ENCODE measurements at places on chromosomes 2 and 18.

GRCh38 chr2:55843096-55843993 lies 80.2 kb downstream of the EFEMP1 start:
- no peak for DNase-seq

DNA sequence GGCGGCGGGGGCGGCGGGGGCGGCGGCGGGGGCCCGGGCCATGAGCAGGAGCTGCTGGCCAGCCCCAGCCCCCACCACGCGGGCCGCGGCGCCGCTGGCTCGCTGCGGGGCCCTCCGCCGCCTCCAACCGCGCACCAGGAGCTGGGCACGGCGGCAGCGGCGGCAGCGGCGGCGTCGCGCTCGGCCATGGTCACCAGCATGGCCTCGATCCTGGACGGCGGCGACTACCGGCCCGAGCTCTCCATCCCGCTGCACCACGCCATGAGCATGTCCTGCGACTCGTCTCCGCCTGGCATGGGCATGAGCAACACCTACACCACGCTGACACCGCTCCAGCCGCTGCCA lies 644 bp downstream of the ONECUT2 start:
- DNase-seq, result no peak

- DNase-seq, result no peak
Observed at GRCh38 chr2:95166065-95166763, 605 bp downstream of the ZNF2 start.

DNA sequence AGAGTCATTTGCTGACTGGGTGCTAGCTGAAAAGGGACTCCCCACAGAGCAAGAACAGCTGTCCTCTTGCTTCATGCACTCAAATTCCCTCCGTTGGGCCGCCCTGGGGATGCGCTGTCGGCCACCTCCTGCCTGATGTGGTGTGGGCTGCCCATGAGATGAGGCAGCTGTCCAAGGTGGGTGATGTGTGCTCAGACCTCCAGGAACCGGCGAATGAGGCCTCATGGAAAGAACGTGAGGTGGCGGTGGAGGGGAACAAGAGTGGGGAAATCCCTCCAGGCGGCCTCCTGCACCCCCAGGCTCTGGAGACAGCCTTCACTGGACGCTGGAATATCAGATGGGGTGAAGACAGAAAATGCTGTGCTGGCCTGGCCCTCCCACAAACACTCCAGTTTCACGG lies 79.8 kb downstream of the LONRF2 start:
- DNase-seq, result no peak

- no peak for DNase-seq
Observed at GRCh38 chr2:121791290-121791689, 35.8 kb downstream of the TSN start.

DNA sequence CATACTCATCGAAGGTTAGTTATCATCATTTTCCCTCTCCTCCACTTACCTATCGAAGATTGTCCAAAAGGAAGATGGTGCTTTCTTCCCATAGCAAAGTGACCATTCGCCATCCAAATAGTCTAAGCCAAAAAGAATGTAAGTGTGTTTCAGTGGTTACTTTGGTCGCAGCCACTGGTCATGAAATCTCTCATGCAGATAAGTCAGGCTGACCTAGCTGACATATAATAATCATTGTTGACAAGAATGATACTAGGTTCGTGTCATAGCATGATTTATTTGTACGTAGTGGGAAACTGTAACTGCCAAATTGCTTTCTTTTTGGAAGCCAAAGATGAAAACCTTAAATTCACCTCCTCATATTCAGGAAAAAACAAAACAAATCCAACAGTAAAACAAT lies 89.6 kb upstream of the PMAIP1 start:
- no peak for DNase-seq

GRCh38 chr2:10514743-10515142 lies 66.6 kb upstream of the ODC1 start:
- DNase-seq, result no peak

DNA sequence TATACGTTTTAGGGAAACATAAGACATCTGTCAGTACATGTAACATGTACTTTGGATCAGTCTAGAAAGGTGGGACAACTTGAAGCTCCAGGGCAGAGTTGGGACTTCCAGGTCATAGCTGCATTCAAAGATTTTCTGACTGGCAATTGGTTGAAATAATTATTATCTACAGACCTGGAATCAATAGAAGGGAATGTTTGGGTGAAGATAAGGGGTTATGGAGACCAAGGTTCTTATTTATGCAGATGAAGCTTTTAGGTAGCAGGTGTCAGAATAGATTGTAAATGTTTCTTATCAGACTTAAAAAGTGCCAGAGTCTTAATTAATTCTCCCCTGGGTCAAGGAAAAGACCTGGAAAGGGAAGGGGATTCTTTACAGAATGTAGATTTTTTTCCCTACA lies 19.8 kb downstream of the RPIA start:
- no peak for DNase-seq

- DNase-seq, result no peak
Observed at GRCh38 chr2:223537651-223538601, 64.2 kb downstream of the SCG2 start.

GRCh38 chr2:189641590-189641989 lies 19.7 kb upstream of the ASNSD1 start:
- DNase-seq, result no peak

GRCh38 chr2:182625814-182626213 lies 90.2 kb upstream of the DNAJC10 start:
- no peak for DNase-seq

DNA sequence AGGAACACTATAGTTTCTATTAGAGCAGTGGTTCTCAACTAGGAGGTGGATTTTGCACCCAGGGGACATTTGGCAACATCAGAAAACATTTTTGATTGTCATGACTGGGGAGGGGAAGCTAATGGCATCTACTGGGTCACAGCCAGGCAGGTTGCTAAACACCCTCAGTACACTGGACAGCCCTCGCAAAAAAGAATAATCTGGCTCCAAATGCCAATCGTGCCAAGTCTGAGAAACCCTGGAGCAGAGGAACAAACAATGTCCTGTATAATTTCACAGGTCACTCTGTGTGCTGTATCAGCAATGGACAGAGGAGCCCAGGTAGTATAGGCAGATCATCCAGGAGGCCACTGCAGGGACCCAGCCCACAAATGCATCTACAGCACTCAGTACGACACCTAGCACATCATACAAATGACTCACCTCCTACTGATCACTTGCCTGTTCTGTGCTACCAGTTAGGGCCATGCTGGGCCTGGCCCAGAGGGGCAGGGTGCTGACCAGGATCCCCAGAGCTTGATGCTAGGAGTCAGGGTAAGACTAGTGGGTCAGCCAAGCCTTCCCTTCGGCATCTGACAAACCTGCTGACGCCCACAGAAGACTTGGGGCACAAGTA lies 37.6 kb downstream of the SFXN5 start:
- no peak for DNase-seq

GRCh38 chr2:1488851-1489250 lies 75.6 kb downstream of the TPO start:
- no peak for DNase-seq

DNA sequence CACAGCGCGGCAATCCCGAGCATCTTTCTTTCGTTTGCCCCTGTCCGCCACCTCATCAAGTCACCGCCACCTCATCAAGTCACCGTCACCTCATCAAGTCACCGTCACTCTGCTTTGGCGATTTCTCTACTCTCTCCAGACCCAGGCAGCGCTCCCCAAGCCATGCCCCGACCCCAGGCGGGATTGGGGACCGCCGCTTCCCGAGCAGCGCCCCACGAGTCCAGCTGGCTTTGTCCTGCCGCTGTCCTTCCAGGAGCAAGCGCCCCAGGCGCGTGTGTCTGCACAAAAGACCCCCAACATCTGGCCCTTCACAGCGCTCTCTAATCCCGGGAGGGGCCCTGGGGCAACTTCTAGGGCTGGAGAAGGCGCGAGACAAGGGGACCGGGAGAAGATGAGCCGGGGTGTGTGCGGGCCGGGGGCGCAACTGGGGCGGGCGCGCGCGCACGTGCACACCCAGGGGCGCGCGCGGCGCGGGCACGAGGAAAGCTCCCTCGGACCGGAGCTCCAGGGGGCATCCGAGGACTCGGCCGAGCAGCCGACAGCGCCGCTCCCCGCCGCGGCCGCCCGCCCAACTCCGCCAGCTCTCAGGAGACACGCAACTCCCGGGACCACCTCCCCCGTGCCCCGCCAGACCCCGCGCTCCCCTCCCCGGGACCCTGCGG lies 633 bp upstream of the RNF152 start:
- DNase-seq, result no peak

DNA sequence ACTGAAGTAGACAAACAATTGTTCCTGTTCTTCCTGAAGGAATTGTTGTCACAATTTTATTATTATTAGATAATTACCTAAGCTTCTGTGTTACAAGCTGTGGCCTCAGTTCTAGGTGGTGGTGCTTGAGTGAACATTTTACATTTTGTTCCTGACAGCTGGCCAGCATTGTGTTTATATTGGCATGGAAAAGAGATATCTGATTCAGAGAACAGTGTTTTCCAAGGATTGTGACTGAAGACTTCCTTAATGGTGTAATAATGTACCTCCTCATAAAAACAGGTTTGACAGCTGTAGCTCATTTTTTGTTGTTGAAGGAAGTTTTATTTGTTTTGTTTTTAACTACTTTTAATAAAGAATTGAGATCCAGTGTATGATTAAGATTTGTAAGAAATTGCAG lies 95.2 kb downstream of the EPB41L5 start:
- DNase-seq, result no peak

DNA sequence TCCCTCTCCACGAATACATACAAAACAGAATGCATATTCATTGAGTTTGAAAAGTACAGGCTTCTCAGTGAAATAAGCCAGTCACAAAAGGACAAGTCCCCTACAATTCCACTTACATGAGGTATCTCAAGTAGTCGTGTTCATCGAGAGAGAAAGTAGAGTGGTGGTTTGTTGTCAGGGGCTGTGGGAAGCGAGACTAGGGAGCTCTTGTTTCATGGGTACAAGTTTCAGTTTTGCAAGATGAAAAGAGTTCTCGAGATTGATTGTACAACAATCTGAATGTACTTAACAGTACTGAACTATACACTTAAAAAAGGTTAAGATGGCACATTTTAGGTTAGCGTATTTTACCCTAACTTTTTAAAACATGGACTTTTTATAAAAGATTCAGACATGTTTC lies 71.5 kb upstream of the TTC39C start:
- no peak for DNase-seq

DNA sequence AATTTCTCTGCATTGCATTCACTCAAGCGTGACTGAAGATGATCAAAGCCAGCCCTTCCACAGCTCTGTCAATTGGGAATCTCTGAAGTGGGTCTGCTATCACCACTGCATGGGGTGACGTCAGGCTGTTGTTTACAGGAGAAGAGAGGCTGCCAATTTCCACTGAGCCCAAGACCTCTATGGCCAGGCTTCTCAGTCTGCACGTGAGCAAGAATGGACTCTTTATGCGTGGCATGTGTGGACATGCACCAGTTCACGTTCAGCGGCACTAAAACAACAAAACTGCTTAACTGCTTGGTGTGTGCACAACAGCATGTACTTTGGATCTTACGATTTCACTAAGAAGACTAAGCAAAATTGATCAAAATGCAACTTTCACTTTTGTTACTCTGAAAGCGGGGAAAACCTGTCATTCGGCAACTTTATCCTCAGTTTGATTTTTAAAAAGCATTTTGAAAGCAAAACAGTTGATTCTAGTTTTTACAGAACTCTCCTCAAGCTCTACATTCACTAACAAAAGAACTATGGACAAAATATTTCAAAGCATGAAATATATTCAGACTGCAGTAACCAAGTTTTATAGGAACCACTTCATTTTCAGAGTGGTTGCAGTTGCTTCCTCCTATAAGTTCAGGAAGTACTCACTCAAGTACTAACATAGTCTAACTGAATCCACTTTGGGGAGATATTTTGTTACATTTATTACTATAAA lies 77.0 kb upstream of the SERTAD2 start:
- no peak for DNase-seq

GRCh38 chr18:46899274-46899948 lies 17.9 kb downstream of the PIAS2 start:
- no peak for DNase-seq

DNA sequence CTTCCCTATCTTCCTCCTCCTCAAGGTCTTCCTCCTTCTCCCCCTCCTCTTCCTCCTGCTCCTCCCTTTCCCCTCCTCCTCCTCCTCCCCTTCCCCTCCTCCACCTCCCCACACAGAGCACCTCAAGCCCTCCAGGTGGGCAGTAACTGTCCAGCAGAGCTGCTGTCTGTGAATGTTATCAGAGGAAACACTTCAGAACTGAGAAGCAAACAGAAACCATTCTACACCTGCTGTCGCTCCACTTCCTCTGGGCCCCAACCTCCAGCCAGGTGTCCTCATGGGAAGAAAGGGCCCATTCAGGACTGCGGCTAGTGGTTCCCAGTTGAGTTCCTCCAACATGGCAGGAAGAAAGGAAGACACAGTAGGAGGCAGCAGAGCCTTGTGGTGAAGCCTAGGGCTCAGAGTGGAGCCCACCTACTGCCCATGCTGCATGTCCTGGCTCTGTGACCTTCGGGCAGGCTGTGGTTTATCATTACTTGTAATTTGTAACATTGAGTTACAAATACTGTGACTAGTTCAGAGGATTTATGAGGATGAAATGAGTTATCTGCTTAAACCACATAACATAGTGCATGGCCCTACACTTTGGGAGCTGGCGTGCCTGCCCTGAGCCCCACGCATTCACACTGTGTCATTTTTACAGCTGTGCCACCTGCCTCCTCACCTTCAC lies 165.9 kb upstream of the ID2 start:
- DNase-seq, result no peak

GRCh38 chr2:168185583-168186274 lies 61.7 kb downstream of the STK39 start:
- DNase-seq, result no peak

GRCh38 chr18:10690035-10690329 lies 164.2 kb downstream of the NAPG start:
- no peak for DNase-seq

DNA sequence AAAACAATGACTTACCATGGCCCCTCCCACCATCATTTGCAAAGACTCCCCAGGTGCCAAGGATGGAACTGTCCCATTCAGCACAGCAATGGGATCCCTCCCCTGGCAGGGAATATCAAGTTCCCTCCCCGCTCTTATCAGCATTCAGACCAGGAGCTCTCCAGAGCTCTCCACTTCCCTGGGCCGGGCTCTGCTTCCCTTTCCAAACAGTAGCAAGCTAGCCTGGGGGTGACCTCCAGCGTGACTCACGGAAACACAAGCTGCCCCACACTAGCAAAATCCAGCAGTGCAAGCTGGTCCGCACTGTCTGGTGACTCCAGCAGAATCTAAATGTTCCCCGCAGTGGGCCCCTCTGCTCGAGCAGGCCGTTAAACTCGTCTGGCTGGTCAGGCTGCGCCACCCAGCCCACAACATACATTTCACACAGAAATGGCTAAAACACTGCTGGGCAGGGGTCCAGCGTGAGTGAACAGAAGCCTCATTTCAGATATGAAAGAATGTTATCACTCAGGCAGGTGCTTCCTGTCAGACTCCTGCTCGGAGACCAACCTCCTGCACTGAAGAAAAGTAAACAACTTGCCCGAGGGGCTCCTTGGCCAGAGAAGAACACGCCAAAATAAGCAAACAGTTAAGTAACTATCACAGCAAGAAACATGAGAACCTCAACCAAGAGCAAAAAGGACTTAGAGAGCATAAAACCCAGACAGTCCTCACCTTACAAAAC lies 33.9 kb downstream of the STAT1 start:
- no peak for DNase-seq

Measured in stimulated activated CD4-positive, alpha-beta T cell treated with anti-CD3 and anti-CD28 coated beads, Interleukin-1b, Interleukin-23, amount 100 ng/mL, for 4 hours (primary cell).